ENCODE measurements at places on chromosomes 16 and 17.
A peak's percentile ranks its signal among the peaks of the same experiment; 100 is the strongest.

- DNase-seq: no peak
Observed at GRCh38 chr17:4908301-4908700, 5.4 kb upstream of the CHRNE start.

DNA sequence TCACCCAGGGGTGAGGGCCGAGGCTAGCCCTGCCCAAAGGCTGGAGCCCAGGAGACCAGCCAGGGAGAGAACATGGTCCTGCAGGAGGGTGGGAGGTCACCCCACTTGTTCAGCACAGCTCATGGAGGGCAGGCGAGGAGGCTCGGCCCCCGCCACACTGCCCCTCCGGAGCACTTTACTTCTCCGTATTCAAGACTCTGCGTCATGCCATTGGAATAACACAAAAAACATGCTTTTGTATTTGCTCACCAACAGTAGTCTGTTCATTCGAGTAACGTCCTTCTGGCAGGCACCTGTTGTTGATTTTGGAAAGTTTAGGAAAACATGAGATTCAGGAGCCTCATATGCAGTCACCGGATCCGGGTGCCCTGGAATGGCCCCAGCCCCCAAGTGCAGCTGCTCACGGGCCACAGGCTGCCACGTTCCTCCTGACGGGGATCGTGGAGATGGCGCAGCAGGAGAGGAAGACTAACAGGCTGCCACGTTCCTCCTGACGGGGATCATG is 81.1 kb upstream of the DNAH17 start:
- DNase-seq: no peak

DNA sequence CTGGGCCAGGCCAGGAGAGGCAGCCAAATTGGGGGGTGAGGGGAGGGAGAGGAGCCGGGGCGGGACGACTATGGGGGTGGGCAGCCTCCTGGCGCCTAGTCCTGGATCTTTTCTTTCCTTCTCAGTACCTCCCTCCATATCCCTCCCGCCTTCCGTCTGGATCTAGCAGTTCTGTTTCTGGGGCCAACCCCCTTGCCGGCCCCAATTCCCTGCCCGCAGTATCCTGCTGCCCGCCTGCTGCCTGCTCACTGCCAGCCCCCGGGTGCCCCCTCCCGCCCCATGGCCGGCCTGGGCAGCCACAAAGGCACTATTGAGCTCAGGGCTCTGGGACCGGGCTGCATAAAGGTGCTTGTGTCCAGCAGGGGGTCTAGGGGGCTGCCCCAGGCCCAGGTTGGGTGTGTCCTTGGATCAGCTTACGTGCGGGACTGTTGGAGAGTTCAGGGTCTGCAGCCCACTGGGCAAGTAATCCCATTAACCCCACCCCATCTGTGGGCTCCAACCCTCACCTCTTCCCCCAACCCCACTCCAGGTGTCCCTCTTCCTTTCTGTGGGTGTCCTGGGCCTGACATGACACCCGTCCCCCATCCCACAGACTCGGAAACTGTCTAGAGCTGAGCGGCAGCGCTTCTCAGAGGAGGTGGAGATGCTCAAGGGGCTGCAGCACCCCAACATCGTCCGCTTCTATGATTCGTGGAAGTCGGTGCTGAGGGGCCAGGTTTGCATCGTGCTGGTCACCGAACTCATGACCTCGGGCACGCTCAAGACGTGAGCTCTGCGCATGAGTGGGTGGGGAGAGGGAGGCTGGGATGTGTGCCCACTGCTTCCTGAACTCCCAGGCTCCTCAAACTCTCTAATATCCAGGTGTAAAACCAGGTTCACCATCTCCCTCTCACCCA is 2.0 kb downstream of the WNK4 start:
- no peak for DNase-seq

- no peak for DNase-seq
Observed at GRCh38 chr17:41547378-41547841, 19.3 kb upstream of the KRT19 start.

- no peak for DNase-seq
Observed at GRCh38 chr17:44872131-44872768, 24.6 kb downstream of the HIGD1B start.

DNA sequence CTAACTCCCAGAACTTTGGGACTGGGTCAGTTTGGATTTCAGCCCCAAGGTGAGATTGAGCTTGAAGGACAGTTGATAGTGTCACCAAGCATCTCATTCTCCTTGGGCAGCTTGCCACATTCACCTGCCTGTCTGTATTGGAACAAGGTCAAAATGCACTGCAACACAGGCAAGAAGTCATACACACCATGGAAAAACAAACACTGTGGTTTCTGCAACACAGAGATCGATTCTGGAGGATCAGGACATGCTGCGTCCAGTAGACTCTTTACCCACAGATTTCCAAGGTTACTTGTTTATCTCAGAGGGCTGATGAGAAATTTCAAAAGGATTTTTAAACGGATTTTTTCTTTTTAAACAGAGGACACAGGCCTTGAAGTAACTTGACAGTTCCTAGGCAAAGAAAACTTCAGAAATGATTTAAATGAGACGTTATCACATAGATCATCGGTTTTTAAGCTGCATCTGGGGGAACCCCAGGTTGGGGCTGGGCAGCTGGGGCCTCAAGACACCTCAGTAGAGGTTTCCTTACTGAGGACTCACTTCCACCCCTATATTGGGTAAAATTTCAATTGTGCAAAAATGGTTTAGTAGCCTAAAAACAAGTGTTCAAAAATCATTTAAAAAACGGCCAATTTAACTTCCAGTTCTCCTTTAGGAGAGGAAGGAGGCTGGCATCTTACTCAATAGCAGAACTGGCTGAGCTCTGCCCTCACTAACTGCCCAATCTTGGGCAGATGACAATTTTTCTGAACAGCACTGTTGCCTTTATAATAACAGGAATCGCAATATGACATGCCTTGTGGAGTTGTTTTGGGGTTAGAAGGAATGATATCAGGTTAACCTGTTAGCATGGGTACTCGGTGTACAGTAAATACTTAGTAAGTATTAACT is 299.3 kb downstream of the XYLT1 start:
- DNase-seq: no peak

GRCh38 chr17:76276461-76277299 is 11.5 kb downstream of the UBALD2 start:
- DNase-seq: no peak

DNA sequence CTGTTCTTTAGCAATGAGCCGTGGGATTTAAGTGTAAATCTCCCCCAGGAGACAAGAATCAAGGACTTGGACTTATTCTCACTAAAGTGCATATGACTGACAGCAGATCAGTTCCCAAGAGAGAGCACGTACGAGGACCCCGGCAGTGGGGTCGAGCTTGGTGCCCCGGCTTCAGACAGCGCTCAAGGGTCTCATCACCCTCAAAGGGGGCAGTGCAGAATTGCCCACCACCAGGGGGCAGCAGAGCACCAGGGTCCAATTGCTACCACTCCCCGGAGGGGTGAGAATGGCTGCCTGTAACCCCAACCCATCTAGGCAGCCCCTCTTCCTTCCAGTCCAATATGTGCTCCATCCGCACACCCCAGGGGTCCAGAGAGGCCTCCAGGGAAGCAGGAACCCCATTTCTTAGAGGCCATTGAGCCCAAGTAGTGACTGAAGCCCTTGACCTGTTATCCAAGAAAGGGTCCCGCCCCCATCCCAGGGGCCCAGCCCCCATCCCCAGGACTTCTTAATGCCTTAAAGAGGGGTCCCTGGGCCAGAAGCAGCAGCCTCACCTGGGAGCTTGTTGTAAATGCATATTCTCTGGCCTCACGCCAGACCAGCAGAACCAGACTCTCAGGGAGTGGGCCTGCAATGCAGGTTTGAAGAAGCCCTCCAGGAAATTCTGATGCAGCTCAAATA is 86.1 kb downstream of the ZDHHC7 start:
- DNase-seq: peak; percentile 41

GRCh38 chr16:63652091-63652490 is 1469.8 kb downstream of the CDH11 start:
- no peak for DNase-seq

- no peak for DNase-seq
Observed at GRCh38 chr16:9203956-9204355, 112.5 kb downstream of the HAPSTR1 start.

DNA sequence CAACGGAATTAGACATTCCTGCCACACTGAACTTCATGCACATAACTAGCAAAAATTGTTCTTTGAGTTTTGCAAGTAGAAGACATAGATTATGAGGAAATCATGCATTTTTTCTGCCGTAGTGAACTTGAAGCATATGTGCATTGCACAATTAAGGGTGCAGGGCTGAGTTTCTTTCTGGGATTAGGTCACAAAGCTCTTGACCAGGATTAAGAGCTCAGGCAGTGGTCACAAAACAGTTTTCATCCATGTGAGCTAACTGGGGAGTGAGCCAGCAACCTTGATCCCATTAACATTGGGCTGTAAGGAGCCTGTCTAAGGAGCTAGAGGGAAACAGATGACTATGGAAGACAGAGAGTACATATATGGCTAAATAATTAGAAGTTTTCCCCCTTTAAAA is 143.7 kb downstream of the PMP22 start:
- no peak for DNase-seq

- no peak for DNase-seq
Observed at GRCh38 chr16:53061256-53061655, 6.5 kb downstream of the CHD9 start.

DNA sequence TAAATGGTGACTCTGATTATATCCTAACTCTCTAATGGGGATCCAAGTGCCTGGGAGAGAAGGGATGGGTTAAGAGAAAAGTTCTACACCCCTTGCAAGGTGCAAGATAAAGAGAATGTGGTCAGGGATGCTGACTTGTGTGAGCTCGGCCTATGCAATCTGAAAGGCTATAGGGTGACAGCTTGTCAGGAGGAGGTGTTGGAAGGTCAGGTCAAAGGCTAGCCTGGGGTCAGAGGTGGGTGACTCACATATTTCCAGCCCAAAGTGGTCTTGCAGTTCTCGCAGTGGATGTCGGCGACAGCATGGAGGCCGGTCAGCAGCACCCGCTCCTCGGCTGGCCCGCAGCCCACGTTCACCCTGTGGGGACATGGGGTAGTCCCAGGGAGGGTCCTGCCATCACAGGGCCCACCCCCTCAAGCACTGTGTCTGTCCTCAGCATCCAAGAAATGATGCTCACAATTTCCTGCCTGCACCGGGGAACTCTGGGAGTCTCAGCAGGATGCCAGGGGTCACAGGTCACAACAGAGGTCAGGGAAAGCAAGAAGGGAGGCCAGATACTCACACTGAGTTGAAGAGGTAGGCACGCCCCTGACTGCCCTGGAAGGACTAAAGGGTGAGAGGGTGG is 1.4 kb downstream of the YPEL3 start:
- no peak for DNase-seq

- DNase-seq: no peak
Observed at GRCh38 chr16:85498607-85499006, 114.5 kb upstream of the GSE1 start.

DNA sequence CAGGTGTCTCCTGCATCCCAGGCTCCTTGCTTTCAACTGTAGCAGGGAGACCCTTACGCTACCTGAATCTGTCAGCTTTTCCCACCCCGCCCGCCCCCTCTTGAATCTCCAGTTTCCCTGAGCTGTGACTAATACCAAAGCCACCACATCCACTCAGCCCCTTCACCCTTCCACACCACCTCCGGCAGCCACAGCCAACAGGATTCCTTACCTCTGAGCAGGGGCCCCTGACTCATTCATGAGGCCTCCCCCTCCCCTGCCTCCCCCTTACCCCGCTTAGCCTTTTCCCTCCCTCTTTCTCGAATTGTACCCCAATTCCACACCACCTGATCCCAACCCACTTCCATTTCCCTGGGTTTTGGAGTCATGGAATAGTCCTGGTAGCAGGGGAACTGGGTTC is 2.3 kb downstream of the STX1B start:
- DNase-seq: no peak

GRCh38 chr16:15518381-15519351 is 84.3 kb downstream of the BMERB1 start:
- DNase-seq: no peak

DNA sequence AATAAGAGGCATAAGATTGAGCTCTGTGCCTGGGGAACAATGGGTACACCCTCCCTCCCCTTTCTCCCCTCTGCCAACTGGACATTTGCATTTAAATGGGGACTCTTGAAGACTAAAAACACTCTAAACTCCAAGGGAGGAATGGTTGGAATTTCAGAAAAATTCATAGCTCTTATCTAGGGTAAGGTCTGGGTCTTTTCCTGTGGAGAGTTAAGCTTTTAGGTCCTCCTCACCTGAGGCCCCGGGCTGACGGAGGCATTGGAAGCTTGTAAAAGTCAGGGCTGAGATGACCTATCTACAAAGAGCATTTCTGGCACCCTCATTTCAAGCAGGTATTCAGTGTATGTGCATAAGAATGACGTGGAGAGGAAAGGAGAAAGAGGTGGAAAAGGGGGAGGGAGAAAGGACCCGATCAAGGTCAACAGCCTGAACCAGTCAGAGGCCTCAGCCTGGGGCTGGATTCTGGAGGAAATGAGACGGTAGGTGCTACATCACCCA is 78.0 kb downstream of the RAP1GAP2 start:
- no peak for DNase-seq

- no peak for DNase-seq
Observed at GRCh38 chr17:34598161-34598776, 18.9 kb downstream of the TMEM132E start.

DNA sequence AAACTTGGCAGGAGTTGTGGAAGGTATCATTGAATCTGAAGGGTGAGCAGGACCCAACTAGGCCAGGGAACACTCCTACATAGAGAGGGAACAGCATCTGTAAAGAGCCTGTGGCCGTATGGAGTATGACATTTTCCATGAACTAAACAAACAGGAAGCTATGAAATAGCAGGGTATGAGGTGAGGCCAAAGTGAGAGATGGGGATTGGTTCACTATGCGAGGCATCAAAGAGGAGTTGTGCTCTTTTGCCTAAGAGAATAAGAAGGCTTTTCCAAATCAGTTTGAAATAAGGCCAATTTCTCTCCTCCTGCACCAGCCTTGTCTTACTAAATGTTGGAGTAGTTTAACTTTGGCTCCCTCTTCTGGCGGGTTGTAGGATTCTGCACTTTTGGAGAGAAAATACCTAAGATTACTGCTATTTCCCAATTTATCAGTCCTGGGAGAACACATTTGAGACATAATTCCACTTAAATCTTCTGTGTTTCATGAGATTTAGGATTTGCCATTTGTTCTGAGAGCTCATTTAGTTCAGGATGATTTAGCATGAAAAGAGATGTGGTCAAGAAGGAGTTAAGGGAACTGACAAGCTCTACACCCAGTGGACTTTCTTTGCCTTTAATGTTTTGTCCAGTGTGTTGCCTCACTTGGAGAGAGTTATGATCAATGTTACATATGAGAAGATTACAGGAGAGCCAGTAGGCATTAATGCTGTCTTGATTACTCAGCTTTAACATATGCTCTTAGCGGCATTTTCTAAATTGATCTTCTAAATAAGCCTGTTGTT is 55.4 kb downstream of the TNRC6C start:
- peak; percentile 9 for DNase-seq

- no peak for DNase-seq
Observed at GRCh38 chr17:16969931-16970906, 1.7 kb downstream of the TNFRSF13B start.
